ENCODE measurements at places on chromosomes 4 and X.
A peak's percentile ranks its signal among the peaks of the same experiment; 100 is the strongest.

GRCh38 chr4:23970201-23970850, 80.5 kb upstream of the PPARGC1A start:
- no peak for DNase-seq

GRCh38 chr4:54100595-54101189, 729 bp downstream of the GSX2 start:
- DNase-seq = no peak

GRCh38 chr4:185524888-185525863, 10.1 kb downstream of the PDLIM3 start:
- no peak for DNase-seq

GRCh38 chr4:181161669-181162068, 1081.5 kb upstream of the TENM3 start:
- no peak for DNase-seq

DNA sequence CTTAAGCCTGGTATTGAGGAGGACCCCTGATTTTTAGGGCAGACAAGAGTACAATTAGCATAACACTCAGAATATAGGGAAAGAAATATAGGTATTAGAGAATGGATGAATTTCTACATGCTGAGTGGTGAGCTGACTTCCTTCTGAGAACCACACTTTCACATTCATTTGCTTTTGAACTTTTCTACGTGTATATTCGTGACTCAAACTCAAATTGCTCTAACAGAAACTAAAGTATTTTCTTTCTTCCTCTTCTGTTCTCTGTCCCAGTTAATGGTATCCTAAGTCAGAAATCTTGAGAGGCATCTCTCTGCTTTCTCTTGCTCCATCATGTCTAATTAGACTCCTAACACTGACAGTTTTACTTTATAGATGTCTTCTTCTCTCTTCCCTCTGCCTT, 103.2 kb upstream of the CITED1 start:
- DNase-seq = no peak

GRCh38 chr4:108351791-108352190, 183.1 kb upstream of the LEF1 start:
- no peak for DNase-seq

DNA sequence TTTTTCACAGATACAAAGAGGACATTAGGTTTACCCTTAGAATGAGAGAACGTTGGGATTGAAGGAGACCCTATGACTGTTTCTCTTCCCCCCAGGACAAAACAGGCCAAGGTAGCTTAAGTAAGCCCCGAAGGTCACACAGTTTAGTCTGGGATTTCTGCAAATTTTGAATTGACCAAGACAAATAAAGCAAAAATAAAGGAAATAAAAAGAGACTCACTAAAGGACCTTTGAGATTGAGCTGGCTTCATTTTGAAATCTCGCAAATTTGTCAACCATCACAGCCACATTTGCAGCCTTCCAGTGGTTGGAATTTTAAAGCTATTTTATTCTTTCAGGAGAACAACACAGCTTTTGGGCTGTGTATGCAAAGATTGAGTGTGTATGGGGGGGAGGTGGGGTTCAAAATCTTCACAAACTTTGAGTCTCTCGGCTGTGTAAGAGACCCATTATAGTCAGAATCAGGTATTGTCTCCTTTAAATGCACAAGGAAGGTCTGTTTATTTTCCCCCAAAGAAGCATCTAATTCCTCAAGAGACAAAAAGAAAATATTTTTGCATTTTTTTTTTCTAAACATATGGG, 4.2 kb downstream of the TMSB4X start:
- DNase-seq = peak; percentile 5

GRCh38 chr4:22485737-22486136, 30.1 kb downstream of the ADGRA3 start:
- no peak for DNase-seq

- no peak for DNase-seq
Measured at GRCh38 chrX:54807524-54808108, at the start of gene MAGED2. MAGED2 (plus strand) TSS chrX:54807745; CDS start chrX:54809332, 1,587 bp downstream.

GRCh38 chr4:24741910-24742309, 53.5 kb upstream of the SOD3 start:
- no peak for DNase-seq

GRCh38 chr4:155632310-155632840, 34.3 kb upstream of the GUCY1A1 start:
- DNase-seq = no peak

GRCh38 chr4:87087015-87087414, 133.4 kb downstream of the KLHL8 start:
- DNase-seq = no peak

DNA sequence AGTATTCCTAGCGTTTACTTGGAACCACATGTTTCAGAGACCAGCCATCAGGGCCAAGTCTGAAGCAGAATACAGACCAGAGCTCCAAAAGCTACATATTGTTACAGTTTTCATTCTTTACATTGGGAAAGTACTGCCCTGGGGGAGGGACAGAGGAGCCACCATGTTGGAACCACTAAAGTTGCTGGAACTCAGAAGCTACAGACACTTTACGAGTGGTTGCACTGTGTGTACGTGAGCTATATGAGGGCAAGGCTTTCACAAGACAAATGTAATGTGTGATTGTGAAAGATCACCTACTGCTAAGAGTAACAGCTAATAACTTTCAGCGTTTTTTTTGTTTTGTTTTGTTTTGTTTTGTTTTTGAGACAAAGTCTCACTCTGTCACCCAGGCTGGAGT, 11.7 kb downstream of the GPC3 start:
- no peak for DNase-seq

DNA sequence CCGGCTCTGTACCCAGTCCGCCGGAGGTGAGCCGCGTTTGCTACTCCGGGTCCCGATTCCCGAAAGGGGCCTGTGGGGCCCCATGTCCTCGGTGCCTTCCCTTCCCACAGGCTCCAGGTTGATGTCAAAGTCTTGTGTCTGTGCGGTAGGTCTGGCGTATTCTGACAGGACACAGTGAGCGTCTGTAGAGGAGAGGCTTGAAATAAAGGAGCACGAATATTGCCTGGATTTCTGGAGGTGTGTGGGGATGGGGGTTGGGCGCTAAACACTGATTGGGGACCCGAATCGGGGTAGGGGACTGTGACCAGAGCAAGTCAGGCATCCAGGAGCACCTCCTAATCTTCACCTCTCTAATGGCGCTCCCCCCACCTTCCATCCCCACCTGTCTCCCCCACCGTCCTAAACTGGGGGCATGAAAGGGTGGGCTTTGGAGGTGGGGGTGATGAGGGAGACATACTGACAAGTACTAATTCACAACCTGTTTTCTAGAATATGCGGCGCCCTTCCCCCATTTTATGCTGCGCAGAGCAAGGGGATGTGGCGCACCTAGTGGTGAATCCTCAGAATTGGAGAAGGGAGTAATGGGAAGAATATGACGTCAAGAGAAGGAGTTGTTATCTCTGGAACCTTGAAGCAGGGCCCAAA, 855 bp downstream of the GPRASP2 start:
- no peak for DNase-seq

DNA sequence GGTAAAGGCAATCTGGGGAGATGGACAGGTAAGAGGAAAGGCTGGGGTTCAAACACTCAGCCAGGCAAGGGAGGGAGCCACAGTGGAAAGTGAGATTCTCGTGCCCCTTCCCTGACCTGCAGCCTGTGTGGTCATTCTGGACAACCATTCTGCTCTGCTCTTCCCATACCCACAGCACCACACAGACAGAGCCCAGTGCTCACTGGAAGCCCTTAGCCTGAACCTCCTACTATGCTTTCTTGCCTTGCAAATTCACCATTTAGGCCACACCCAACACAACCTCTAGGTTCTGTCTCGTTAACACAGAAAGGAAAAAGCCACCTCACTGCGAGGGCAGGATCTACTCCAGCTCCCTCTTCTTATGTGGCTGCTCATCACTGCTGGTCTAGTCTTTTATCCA, 92.7 kb downstream of the SHISA3 start:
- no peak for DNase-seq

DNA sequence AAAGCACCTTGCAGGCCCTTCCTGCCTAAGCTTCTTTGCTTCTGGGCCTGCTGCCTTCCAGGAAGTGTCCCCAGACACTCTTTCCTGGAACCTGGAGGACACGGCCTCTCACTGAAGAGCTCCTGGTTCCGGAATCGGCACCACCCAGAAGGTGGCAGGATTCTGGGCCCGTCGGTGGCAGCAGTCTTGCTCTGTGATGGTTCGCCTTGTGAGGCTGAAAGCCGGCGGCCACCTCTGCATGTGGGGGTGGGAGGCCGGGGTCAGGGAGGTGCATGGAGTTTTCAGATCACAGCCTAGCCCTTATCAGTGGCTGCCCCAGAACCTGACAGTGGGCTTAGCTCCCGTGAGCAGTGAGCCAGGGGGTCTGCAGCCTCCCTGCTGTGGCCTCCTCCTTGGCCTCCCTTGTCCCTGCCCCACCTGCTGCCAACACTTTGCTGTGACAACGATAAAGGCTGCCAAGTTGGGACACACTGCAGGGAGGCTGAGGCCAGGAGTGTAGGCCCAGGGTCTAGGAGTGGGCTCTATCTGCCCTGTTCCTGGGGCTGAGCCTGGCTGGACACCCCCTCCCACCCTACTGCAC, 30.8 kb upstream of the GPR78 start:
- DNase-seq = no peak

- no peak for DNase-seq
Measured at GRCh38 chr4:632926-633325, 7.6 kb downstream of the PDE6B start.

- DNase-seq = no peak
Measured at GRCh38 chrX:123399709-123400108, 215.6 kb downstream of the GRIA3 start.

DNA sequence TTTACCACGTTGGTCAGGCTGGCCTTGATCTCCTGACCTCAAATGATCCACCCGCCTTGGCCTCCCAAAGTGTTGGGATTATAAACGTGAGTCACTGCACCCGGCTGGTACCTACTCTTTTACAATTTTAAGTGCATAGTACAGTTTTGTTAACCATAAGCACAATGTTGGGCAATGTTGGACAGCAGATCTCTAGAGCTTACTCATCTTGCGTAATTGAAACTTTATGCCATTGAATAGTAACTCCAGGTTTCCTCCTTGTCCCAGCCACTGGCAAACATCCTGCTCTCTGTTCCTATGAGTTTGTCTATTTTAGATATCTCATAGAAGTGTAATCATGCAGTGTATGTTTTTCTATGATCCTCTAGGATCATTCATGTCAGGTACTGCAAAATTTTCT, 9.3 kb upstream of the CPE start:
- DNase-seq = no peak

- DNase-seq = no peak
Measured at GRCh38 chrX:112678831-112679230, 907 bp downstream of the LHFPL1 start.

All from KG1 (cell line).